ENCODE measurements at places on chromosomes 4 and X.

DNA sequence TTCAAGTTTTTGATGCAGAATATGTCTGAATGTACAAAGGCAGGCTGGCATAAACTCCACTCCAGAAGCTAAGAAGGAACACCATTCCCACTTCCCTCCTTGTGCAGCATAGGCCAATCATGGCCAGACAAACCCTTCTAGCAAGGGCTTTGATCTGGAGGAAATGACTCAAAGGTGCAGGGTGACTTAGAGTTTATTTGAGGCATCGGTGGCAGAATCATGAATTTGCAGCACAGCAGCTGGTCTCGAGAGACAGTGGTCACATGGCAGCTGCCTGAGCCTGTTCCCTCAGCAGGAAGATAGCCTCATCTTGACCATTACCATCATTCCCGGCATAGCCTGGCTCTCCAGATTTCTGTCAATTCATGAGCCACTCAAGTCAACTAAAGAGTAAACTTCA is 154.5 kb downstream of the ATP10D start:
- no peak for DNase-seq

GRCh38 chrX:111917591-111917990 is 41.6 kb downstream of the TRPC5OS start:
- no peak for DNase-seq

- DNase-seq: no peak
Observed at GRCh38 chrX:53288189-53288588, 6.8 kb upstream of the IQSEC2 start.

DNA sequence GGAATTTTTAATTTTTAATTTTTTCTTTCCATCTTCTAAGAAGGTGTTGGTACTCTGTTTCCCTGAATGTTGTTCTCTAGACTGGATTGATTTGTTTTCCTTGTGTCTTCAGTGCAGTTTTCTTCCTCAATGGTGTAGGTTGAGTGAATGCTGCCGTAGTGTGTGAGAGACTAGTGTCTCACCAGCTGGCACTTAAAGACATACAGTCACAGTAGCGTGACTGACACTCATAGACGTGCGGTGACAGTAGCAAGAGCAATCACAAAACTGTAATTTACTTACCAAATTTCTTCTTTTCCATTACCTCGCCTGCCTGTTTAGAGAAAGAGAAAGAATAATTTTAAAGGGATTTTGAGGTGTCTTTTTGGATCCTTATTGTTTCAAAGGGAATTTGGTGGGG is 21.4 kb upstream of the PGM2 start:
- DNase-seq: no peak

GRCh38 chrX:47482065-47482511 is 934 bp downstream of the ZNF41 start:
- no peak for DNase-seq

DNA sequence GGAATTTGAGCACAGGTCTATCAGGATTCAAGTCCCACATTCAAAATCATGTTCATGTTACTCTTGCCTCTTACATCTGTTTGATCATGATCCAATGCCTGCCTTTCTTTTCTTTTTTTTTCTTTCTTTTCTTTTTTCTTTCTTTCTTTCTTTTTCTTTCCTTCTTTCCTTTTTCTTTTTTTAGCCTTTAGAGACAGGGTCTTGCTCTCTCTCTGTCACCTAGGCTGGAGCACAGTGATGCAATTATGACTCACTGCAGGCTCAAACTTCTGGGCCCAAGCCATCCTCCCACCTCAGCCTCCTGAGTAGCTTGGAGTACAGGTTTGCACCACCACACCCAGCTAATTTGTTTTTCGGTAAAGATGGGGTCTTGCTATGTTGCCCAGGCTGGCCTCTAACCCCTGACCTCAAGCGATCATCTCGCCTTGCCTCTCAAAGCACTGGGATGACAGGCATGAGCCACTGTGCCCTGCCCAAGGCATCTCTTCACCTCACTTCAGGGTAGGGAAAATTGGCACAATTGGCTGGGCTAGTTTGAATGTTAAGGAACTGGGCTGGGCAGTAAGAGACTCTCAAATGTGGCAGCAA is 359.2 kb downstream of the FBXW7 start:
- no peak for DNase-seq

DNA sequence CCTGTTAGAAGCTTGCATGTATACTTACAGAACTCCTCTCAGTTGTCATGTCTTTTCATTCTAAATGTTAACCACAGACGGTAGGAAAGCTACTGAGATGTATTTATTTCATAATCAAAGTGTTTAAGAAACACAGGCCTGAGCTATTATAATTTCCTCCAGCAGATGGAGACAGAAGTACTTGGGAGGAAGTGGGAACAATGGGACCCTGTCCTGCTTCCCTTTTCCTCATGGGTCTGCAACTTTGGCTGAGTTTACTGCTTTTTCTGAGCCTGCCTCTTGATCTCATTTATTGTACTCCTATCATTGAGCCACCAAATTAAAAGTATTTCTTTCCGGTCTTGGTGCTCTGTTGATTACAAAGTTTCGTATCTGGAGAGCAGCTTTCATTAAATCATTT is 67.7 kb upstream of the SPANXN2 start:
- DNase-seq: no peak

DNA sequence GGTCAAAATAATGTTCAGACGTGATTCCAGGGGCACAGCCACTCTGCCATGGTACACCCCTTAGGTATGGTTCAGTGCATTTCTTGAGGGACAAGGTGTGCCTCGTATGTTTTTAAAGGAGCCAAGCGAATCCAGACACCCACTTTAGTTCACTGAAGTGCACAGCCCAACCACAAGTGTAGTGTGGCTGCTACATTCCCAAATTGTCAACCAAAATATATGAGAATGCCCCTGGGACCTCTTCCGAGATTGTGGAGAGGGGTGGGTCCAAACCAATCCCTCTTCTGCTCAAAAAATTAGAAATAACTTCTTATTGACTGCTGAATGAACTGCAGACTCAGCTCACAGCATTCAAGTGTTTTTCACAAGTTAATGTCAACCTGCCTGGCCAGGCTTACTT is 7.4 kb upstream of the BRS3 start:
- DNase-seq: no peak

DNA sequence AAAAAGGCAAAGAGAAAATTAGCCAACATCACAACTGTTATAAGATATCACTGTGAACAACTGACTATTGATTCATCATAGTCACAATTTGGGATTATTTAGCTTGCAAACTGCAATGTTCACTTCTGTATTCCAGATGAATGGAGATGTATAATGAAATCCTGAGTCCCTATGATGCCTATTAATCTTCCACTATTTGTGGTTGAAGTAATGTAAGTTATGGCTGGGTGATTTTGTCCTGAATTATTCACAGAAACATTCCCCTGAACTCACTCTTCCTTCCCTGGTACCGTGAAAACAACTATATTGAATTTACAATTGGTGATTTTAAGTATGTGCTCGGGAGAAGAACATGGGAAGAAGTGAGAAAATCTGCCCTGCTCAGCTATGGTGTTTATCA is 50.8 kb upstream of the NPFFR2 start:
- DNase-seq: no peak

- DNase-seq: no peak
Observed at GRCh38 chrX:18701621-18702361, 5.7 kb upstream of the PPEF1 start.

GRCh38 chr4:93879919-93880318 is 51.4 kb downstream of the ATOH1 start:
- DNase-seq: no peak

GRCh38 chr4:18751083-18751482 is 729.5 kb upstream of the LCORL start:
- DNase-seq: no peak

GRCh38 chr4:41207291-41207831 is 7.0 kb downstream of the APBB2 start:
- DNase-seq: no peak

DNA sequence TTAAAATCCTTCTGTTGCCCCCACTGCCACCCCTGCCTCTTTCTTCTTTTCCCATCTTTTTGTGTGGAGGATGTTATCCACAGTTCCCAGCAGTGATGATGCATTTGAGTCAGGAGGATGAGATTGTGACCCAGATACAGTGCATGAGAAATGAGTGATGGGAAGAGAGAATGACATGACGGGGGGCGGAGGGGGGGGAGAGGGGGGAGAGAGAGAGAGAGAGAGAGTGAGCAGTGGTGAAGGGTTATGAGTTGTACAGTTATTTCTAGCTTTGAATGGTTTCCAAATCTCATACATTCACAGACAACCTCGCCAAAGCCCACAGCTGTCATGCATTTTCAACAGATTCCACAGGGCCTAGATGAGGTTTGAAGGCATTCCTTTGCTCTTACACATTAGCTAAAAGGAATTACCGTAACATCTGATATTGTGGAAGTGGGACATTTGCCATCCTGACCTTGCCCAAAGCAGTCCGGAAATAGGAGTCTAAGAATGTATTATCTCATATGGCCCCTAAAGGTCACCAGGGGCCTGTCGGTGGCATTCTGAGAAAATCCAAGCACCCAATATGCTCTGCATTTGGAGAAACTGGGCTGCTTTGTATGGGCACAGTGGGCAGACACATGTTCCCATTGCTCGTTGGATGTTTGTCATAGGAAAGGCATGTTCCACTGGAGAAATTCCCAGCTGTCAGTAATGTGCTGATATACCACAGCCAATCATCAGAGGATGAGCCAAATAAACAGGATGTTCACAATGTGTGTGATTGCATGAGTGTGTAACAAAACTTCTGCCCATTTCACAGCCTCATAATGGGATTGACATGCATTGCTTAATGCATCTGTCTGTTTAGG is 435.8 kb downstream of the SPRY1 start:
- peak; percentile 99 for DNase-seq
